ENCODE measurements at places on chromosomes 11 and 22. TPM values are rescaled to one million over a fixed set of nuclear protein-coding genes. Genes with fewer than 3 reads are reported as not detected.

Gene OR52N4
- 0.30 TPM for polyA plus RNA-seq

DNA sequence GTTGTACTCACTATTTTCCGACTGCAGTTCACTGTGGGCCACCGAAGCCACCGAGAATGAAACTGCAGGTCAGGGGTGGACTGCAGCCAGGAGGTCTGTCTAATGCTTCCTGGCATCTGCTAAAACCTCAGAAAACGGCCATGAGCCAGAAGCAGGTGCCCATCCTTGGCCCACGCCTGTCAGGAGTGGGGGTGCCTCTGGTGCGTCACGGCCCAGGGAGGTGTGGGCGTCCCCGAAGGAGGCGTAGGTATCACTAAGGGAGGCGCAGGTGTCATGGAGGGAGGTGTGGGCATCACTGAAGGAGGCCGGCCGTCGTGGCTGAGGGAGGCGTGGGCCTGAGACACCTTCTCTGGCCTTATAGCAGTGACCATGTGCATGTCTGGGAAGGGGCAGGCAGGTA, 456.2 kb downstream of the TBC1D22A start:
- no peaks in the 10 kb centered on the region for H3K27me3 ChIP-seq
- H3K36me3 ChIP-seq, result no peaks in the 10 kb centered on the region
- H3K4me3 ChIP-seq, result no peak overlapping the region
- DNase-seq, result no peak
- no peaks in the 10 kb centered on the region for H3K4me1 ChIP-seq

- no peaks in the 10 kb centered on the region for H3K4me1 ChIP-seq
- DNase-seq, result no peak
- H3K4me3 ChIP-seq, result no peak overlapping the region
- no peaks in the 10 kb centered on the region for H3K36me3 ChIP-seq
- peaks cover 1% of the 10 kb centered on the region for H3K27me3 ChIP-seq
Observed at GRCh38 chr11:33889821-33890378, 2.0 kb downstream of the LMO2 start.

Gene DTX4
- polyA plus RNA-seq, result 0.50 TPM

DNA sequence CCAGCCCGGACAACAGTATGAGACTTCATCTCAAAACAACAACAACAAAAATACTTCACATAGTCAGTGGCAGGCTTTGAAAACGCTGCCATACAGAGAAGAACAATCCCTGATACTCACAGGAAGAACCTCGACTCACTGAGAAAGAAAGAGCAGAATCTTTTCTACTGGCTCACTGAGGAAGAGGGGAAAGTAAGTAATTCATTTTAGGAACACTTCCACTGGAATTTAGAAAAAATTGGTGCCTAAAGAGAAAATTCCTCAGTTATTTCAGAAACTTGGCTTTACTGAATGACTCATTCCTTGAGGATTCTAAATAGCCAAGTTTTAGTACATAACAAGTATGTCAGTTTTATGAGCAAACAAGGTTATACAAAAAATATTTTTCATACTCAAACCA, 12.3 kb downstream of the NARS2 start:
- no peak overlapping the region for H3K4me3 ChIP-seq
- no peaks in the 10 kb centered on the region for H3K27me3 ChIP-seq
- no peak for DNase-seq
- H3K27ac ChIP-seq, result peak overlapping the region; percentile 43

- H3K27me3 ChIP-seq, result no peaks in the 10 kb centered on the region
- peaks cover 4% of the 10 kb centered on the region for H3K36me3 ChIP-seq
- no peak overlapping the region for H3K4me3 ChIP-seq
- H3K4me1 ChIP-seq, result peaks cover 19% of the 10 kb centered on the region
- no peak overlapping the region for H3K27ac ChIP-seq
Observed at GRCh38 chr11:106087815-106088435, 10.5 kb downstream of the AASDHPPT start.

Gene MAPK8IP1
- 3.1 TPM for polyA plus RNA-seq

DNA sequence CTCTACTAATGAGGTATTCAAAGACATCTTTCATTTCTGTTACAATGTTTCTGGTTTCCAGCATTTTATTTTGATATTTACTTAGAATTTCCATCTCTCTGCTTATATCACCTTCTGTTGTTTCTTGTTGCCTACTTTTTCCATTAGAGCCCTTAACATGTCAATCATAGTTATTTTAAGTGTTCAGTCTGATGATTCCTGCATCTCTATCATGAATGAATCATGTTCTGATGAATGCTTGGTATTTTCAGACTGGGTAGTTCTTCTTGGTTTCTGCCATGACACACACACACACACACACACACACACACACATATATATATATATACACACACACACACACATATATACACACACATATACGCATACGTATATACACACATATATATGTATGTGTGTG, 486.4 kb upstream of the ISX start:
- H3K4me3 ChIP-seq, result no peak overlapping the region
- no peak for DNase-seq

- peaks cover 4% of the 10 kb centered on the region for H3K4me1 ChIP-seq
- H3K36me3 ChIP-seq, result no peaks in the 10 kb centered on the region
- H3K27me3 ChIP-seq, result no peaks in the 10 kb centered on the region
Observed at GRCh38 chr11:85182441-85183387, 444.4 kb downstream of the DLG2 start.

Gene C22orf42
- polyA plus RNA-seq, result not detected

GRCh38 chr11:45266676-45267020, 19.5 kb downstream of the SYT13 start:
- no peaks in the 10 kb centered on the region for H3K36me3 ChIP-seq
- H3K27me3 ChIP-seq, result no peaks in the 10 kb centered on the region
- no peak overlapping the region for H3K27ac ChIP-seq
- H3K4me1 ChIP-seq, result peaks cover 19% of the 10 kb centered on the region

Gene TSKU
- polyA plus RNA-seq, result 27.9 TPM

GRCh38 chr22:23384923-23385677, 195.0 kb downstream of the IGLL1 start:
- H3K4me3 ChIP-seq, result no peak overlapping the region
- no peak for DNase-seq
- peaks cover 29% of the 10 kb centered on the region for H3K27me3 ChIP-seq
- no peaks in the 10 kb centered on the region for H3K36me3 ChIP-seq
- H3K27ac ChIP-seq, result no peak overlapping the region

- H3K4me3 ChIP-seq, result no peak overlapping the region
- no peaks in the 10 kb centered on the region for H3K4me1 ChIP-seq
- DNase-seq, result no peak
- no peaks in the 10 kb centered on the region for H3K36me3 ChIP-seq
- no peaks in the 10 kb centered on the region for H3K27me3 ChIP-seq
Observed at GRCh38 chr22:25497716-25498115, 66.8 kb upstream of the GRK3 start.
